CD4-positive, CD25-positive, alpha-beta regulatory T cell (primary cell): ENCODE measurements at places on chromosomes 3 and 15. TPM values are rescaled to one million over a fixed set of nuclear protein-coding genes. Genes with fewer than 3 reads are reported as not detected.

Gene SAMD7
- polyA plus RNA-seq: not detected

Gene LMLN
- 1.0 TPM for polyA plus RNA-seq

Gene STARD9
- polyA plus RNA-seq: 0.07 TPM

Gene NUDT16
- 5.4 TPM for polyA plus RNA-seq

Gene REC114
- polyA plus RNA-seq: not detected

Gene DNAH12
- polyA plus RNA-seq: not detected

Gene FEZF2
- not detected for polyA plus RNA-seq

Gene OR5H1
- not detected for polyA plus RNA-seq

Gene AAGAB
- polyA plus RNA-seq: 67.5 TPM

GRCh38 chr3:167983583-167983982 lies 112.1 kb downstream of the GOLIM4 start:
- DNase-seq: no peak

GRCh38 chr3:178518660-178519396 lies 17.4 kb upstream of the KCNMB2 start:
- no peak for DNase-seq

DNA sequence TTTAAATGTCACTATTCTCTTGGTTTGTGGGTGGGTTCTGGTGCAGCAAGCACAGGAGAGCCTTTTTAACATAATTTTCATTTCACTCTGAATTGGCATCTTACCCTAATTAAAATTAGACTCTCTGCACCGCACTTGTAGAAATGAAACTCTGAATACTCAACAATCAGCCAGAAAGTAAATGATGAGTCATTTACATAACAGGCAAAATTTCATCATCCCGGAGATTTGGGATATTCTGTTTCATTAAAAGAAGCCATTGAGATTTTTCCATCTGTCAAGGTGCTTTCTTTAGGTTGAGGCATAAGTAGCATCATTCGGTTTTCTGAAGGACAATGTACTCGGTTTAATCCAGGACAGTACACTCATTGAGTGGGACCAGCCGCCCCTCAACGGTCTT lies 111.0 kb downstream of the RFTN1 start:
- no peak for DNase-seq

DNA sequence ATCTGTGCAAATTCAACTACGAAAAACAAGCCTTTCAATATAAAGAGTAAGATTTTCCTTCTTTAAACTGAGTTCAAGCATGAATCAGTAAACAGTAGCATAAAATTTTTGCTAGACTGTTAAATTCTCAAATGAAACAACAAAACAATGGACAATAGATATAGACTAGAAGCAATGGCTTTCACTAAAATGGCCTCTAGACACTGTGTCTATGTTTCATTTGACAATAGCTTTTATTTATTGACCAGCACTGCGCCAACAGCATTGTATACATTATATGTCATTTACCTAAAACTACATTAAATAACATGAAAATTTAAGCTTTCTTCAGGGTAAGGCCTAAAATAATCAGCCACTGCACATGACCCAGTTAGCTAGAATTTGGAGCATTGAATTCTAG lies 148.5 kb downstream of the DUT start:
- no peak for DNase-seq

- no peak for DNase-seq
Measured at GRCh38 chr3:29319262-29319661, 38.4 kb downstream of the RBMS3 start.

GRCh38 chr3:77256584-77257503 lies 216.9 kb downstream of the ROBO2 start:
- DNase-seq: no peak

DNA sequence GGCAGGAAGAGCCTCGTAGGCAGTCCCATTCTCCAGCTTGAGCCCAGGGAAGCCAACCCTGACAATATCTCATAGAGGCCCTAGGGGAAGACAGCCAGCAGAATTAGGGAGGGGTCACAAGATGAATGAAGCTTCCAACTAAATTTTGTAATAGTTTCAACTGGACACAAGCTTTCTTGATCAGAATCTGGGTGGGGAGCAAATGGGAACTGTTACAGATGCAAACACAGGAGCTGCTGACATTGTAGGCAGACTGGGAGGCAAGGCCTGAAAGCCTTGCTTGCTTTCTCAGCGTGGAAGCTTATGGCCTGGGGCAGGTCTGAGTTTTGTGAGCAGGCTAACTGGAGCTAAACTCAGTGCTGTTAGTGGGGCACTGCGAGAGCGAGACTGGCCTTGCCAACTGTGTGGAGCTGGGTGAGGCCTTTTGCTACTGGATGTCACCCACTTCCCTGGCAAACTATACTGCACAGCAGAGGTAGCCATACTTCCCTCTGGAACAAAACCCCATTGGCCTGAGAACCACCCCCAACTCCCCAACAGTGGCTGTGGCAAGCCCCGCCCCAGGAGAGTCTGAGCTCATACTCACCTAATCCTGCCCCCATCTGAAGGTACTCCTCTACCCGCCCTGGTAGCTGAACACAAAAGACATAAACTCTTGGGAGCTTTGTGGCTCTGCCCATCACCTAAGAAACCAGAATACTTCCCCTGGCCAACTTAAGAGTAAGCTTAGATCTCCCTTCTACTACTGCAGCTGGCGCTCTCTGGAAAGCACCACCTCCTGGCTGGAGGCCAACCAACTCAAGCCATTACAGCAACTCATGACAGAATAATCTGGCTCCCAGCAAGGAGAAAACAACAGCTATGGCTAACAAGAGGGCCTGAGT lies 42.9 kb downstream of the CFAP20DC start:
- no peak for DNase-seq

GRCh38 chr15:66673410-66674322 lies 28.4 kb upstream of the SMAD6 start:
- DNase-seq: no peak

DNA sequence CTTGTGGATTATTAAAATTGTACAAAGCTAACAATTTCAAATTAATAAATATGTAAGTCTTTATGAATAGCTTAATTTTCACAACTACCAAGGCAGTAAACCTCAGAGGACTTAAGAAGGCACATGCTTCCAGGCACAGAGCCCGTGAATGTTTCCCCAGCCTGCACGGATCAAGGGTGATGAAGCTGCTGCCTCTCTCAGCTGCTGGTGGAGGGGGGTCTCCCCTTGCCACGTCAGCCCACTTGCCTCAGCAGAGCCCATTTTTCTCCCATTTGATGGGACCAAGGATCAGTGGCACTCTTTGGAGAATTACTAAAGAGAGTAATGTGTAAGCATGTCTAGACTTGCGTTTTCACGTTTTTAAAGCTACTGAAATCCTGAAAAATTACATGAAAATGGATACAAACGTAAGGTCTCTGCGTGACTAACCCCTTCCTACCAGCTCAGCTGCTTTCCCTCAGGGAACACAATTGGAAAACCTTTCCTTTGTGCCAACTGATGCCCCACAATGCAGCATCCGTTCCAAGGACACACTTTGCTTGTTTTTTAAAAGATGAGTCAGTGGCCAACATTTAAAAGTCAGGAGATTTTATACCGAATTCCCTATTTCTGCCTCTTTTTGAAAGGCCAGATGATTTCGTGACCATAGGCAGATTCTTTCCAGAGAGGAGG lies 494.1 kb downstream of the GABRG3 start:
- no peak for DNase-seq

GRCh38 chr3:40079847-40080240 lies 229.7 kb upstream of the EIF1B start:
- no peak for DNase-seq

- DNase-seq: no peak
Measured at GRCh38 chr3:42721690-42722089, 19.1 kb upstream of the HHATL start.

GRCh38 chr15:33022629-33023028 lies 171.9 kb downstream of the FMN1 start:
- no peak for DNase-seq

DNA sequence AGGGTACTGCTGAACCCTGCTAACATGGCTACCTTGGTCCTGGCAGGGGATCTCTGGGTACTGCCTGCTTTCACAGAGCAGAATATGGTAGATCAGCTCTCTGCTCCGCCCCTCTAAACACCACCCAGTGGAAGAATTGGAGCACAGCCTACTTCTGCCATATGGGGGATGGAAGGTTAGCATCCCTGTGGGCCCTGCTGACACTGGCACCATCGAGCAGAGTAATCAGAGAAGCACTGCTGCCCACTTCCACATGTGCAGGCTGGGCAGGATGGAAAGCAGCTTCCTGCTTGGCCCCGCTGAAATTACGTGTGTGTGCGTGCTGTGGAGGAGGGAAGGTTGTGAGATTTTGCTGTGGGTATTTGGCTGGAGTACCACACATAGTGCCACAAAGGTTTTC lies 24.8 kb downstream of the CCR1 start:
- no peak for DNase-seq

DNA sequence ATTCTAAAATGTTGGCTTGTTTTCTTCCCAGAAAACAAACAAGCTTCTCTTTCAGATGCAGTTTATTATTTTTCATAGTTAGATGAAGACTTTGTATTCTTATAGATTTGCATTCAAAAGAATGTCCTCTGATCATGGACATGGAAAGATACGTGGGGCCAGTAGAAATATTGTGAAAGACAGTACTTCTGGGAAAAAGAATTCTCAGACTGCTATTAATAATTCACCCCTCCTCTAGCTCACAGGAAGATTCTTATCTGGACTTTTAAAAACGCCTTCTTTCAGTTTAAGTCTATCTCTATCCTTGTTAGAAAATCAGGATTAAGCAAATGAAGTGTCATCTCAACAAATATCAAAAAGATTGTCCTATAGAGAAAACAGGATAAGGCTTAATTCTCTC lies 514.1 kb upstream of the ADAMTS9 start:
- no peak for DNase-seq

DNA sequence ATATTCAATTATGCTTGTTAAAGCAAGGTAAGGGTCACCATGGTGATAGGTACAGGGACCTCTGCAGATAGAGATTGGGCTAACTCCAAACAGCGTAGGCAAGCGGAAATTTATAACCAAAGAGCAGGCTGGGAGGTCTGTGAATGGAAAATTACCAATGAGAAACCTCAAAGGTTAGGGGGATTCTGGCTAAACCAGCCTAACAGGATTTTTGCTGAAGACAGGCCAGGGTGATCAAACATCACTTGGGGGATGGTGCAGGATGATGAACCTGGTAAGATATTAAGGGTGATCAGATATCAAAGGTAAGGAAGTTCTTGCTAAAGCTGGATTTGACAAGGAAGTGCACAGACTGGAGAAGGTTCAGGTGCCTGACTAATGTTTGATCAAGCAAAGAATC lies 35.3 kb upstream of the SNRPN start:
- no peak for DNase-seq

- DNase-seq: no peak
Measured at GRCh38 chr15:57505056-57505715, 86.5 kb upstream of the MYZAP start.

- no peak for DNase-seq
Measured at GRCh38 chr3:43353923-43354670, 67.8 kb downstream of the SNRK start.

DNA sequence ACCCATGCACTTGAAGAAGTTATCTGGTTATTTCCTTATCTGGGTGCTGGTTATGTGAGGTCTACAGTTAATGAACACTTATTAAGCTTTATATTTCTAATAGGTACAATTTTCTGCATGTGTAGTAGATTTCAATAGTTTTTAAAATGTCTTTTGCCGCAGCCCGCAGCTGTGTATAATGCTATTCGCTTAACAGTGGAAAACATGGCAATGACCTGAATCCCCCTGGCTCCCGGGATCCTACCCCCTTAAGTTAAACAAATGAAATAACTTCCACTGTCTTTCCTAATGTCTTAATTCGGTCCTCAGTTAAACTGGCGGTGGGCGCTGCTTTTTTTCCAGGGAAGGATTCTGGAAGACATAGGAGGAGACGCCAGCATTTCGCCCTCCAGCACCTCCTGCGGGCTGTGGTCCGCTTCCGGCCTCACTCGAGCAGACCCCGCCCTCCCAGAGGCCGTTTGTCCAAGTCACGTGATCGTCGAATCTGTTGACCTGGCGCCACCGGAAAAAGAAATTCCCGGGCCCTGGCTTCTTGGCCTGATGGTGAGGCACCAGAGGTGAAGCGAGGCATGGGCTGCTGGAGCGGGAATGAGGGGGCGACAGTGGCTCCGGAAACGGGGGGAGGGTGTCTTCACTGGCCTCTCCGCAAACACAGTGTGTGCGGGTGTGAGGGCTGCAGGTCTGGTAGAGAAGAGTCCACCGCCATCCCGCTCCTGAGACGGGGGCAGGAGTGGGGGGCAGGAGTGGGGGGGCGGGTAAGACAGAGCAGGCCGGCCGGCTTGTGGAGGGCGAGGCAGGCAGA lies 45.6 kb upstream of the CSPG4 start:
- peak; percentile 44 for DNase-seq

DNA sequence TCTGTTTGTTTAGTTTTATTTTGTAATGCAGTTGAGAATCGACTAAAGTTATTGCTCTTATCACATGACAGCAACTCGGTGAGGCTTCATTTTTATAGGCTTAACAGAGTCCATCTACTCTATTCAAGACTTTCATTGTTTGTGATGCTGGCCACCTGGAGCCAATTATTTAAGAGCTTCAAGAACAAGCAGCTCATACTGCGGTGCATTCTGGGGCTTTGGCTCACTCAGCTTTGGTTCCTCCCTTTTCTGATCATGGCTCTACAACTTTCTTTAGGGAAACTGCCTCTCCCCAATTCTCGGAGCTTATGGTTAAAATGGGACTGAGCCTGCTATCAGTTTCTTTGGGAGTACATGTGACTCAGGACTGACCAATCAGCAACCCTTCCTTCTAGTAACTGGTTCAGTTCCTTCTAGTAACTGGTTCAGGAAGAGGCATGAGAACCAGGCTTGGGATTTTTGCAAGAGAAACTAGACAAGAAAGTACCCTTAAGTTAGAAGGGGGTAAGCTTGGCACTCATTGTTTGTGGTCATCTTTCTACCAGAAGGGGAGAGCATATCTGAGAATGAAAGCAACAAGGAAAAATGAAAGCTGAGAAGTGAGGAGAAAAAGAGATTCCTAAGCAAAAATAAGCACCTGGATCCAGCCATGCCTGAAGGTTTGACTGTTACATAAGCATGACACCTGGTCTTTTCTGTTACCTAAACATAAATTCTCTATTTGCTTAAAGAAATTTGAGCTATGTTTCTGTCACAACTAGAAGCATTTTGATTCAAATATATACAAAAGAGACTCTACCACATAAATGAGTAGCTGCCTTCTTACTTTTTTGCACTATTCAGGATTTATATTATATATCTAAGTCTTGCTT lies 24.1 kb upstream of the ARHGEF3 start:
- DNase-seq: no peak

GRCh38 chr3:197494366-197495058 lies 61.3 kb downstream of the BDH1 start:
- no peak for DNase-seq
